ENCODE measurements at places on chromosomes 1 and 21. TPM values are rescaled to one million over a fixed set of nuclear protein-coding genes. Genes with fewer than 3 reads are reported as not detected.
A peak's percentile ranks its signal among the peaks of the same experiment; 100 is the strongest.

- H3K27ac ChIP-seq: no peak overlapping the region
- no peak overlapping the region for H3K4me3 ChIP-seq
- peaks cover 25% of the 10 kb centered on the region for H3K36me3 ChIP-seq
- H3K4me1 ChIP-seq: no peaks in the 10 kb centered on the region
- H3K27me3 ChIP-seq: no peaks in the 10 kb centered on the region
- no peak for DNase-seq
These were observed 53.5 kb downstream of the SLC37A1 start for GRCh38 chr21:42567214-42567555.

DNA sequence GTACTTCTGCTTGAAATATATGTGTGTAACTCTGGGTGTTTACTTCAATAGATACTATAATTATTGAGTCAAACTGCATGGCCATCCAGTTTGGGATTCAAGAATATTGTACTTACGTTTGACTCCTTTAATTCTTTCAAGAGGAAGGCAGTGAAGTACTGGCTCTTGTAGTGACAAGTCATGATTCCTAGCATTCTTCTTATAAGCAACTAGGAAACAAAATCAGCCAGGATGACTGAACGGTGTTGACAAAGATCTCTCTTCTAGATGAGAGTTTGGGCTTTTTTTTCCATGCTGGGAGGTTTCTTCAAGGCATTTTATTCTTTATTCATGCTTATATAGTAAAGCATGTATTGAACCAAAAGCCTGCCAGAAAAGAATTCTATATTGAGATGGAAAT lies 58.3 kb downstream of the CLEC20A start:
- H3K27ac ChIP-seq: no peak overlapping the region
- peaks cover 13% of the 10 kb centered on the region for H3K36me3 ChIP-seq
- H3K27me3 ChIP-seq: no peaks in the 10 kb centered on the region
- no peak for DNase-seq
- no peak overlapping the region for H3K4me3 ChIP-seq
- no peaks in the 10 kb centered on the region for H3K4me1 ChIP-seq

DNA sequence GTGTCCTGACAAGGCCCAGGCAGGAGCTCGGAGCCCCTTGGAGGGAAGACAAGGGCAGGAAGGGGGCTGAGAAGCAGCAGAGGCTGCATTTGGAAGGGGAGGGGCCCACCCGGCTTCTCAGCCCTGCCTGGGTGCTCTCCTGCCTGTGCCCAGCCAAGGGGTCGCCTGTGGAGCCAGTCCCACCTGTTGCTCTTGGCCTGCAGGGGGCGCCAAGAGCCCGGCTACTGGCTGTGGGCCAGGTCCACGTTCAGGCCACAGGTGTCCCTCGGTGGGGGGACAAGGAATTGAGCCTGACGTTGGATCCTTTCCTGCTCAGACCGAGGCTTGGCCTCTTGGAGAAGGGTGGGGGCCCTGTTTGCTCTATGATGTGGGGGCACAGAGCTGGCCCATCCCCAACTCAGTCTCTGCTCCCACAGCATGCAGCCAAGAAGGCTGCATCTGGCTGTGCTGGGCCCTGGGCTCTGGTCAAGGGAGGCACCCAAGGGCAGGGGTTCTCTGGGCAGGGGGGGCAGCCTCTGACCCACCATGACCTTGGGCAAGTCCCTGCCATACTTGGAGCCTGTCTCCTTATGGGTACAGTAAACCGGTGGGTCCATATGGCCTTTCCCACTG lies 10.9 kb downstream of the WNT4 start:
- H3K4me1 ChIP-seq: peaks cover 6% of the 10 kb centered on the region
- DNase-seq: peak; percentile 56
- H3K4me3 ChIP-seq: no peak overlapping the region

GRCh38 chr21:30189773-30190172 lies 23.2 kb upstream of the CLDN17 start:
- DNase-seq: no peak
- no peaks in the 10 kb centered on the region for H3K27me3 ChIP-seq
- H3K27ac ChIP-seq: no peak overlapping the region
- H3K4me1 ChIP-seq: no peaks in the 10 kb centered on the region
- H3K36me3 ChIP-seq: no peaks in the 10 kb centered on the region

Gene TFF2
- not detected for total RNA-seq

GRCh38 chr1:212430955-212431394 lies 1.7 kb upstream of the NENF start:
- H3K27ac ChIP-seq: peak overlapping the region; percentile 39
- no peaks in the 10 kb centered on the region for H3K27me3 ChIP-seq
- no peak overlapping the region for H3K4me3 ChIP-seq
- peaks cover 25% of the 10 kb centered on the region for H3K4me1 ChIP-seq
- no peak for DNase-seq

DNA sequence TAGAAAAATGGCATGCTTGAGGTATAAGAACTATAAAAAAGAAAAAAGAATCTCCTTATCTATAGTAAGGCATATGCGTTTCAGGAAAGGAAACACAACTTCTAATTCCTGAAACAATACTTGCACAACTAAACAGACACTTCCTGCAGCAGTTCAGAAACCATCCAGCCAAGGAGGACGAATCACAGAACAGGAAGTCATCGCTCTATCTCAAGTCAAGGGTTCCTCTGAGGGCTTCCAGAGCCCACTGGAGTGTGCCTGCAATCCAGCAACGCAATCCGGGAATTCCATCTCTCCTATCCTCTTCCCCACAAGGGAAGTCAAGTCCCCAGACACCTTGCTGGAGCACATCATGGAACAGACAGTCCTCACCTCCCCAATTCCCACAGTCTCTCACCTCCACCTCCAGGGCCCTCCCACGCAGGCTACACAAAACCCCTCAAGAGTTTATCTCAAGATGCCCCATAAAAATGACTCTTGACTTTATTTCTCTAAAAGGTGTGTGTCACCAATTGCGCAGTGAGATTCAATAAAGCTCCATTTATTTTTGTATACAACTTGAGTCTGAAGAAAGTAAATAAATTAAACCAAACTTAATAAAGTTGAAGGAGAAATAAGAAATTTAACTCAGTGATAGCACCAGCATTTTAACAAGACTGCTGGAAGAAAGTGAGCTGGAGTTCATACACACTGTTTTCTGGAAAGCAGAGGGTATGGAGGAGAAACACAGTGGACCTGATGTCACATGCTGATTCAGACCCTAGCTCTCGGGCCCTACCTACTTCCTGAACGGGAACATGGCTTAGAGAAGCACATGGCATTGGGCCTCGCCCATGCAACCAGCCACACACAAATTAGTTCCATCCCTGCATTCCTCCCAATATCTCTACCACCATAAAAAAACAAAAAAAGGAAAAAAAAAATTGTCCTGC lies 39.9 kb downstream of the SIPA1L2 start:
- peak overlapping the region; percentile 79 for H3K27ac ChIP-seq
- no peak overlapping the region for H3K4me3 ChIP-seq
- H3K36me3 ChIP-seq: no peaks in the 10 kb centered on the region
- no peak for DNase-seq
- peaks cover 36% of the 10 kb centered on the region for H3K4me1 ChIP-seq

Gene ADAM30
- total RNA-seq: not detected

- no peaks in the 10 kb centered on the region for H3K27me3 ChIP-seq
- no peak overlapping the region for H3K4me3 ChIP-seq
- H3K27ac ChIP-seq: no peak overlapping the region
- H3K36me3 ChIP-seq: no peaks in the 10 kb centered on the region
These were observed 658.3 kb downstream of the LTN1 start for GRCh38 chr21:28334407-28334806.

DNA sequence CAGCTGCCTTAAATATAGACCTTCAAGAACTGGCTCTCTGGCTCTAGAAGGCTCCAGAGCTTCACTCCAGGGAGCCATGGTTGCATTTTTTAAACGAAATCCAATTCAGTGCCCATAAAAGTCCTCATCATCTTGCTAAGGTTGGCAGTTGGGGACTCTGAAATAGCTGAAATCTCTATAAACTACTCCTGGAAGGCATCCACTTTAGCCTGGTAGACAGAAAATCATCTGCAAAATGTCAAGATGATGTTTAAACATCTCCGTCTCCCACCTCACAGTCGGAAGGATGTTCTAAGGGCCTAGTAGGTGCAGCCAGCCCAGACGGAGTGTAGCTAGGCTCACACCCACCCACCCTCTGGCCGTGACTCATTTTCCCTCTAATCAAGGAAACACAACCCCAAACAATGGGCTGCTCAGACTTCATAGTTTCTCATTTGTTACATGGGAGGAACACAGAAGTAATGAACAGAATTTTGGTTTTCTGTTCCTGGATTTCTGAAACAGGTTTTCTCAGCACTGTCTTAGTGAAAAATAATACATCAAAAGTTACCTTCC lies 235.4 kb upstream of the KAZN start:
- no peak overlapping the region for H3K27ac ChIP-seq
- no peaks in the 10 kb centered on the region for H3K36me3 ChIP-seq
- no peak for DNase-seq
- no peak overlapping the region for H3K4me3 ChIP-seq
- H3K4me1 ChIP-seq: no peaks in the 10 kb centered on the region
- H3K27me3 ChIP-seq: no peaks in the 10 kb centered on the region

Gene FMO3
- total RNA-seq: 15.0 TPM

Gene OR2L3
- not detected for total RNA-seq

Data from upper lobe of left lung (tissue), 6 donors.